ENCODE measurements at places on chromosomes 6 and 20.

- DNase-seq, result no peak
These were observed 114.8 kb downstream of the LRFN2 start for GRCh38 chr6:40472353-40472752.

GRCh38 chr20:21278829-21279228, 24.3 kb upstream of the XRN2 start:
- no peak for DNase-seq

DNA sequence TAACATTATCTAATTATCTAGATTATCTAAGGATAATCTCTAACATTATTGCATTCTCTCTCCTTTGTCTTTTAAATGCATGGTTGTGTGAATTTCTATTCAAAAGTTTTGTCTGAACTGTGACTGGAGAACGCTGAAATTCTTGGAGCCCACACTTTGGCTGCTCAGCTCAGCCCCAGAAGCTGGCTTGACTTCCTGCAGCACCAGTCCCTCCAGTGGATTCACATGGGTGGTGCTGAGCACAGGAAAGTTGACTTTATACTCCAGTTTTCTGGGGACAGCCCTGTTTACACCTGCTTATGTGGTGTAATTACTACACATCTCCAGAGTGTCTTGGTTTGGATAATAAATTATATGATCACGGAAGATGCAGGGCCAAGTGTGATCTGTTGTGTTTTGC, 255.1 kb upstream of the NOX3 start:
- DNase-seq, result no peak

DNA sequence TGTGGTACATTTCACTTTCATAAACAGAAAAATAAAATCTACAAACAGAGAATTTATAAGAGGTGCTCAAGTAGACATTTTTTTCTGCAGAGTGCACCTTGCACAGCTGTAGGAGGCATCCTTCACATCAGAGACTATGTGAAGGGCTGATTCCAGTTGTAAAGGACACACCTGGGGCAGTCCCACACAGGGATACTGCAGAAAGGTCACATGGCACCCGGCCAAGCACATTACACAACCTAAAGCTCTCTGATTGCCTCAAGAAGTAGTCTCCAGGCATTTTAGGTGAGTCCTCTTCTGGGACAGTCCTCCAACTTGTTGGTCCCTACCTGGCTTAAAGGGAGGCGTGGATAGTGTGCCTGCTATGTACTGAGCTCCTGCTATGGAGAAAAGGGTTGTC, 502.9 kb upstream of the NOX3 start:
- DNase-seq, result no peak

DNA sequence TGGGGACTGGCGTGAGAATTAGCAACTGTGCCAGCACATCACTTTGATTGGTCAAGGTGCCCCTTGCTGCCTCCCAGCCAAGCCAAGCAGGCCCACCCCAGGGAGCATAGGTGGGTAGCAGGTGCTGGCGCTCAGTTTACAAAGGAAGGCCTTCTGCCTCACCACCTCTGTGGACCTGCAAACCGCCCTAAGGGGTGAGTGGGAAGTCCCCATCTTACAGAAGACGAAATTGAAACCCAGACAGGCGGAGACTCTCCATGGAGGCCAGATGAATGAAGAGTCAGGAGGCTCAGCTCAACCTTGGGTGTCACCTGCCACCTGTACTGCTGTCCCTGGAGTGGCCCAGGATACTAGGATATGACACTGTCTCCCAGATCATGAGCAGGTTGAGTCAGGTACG, 21.5 kb upstream of the MAS1L start:
- DNase-seq, result no peak

DNA sequence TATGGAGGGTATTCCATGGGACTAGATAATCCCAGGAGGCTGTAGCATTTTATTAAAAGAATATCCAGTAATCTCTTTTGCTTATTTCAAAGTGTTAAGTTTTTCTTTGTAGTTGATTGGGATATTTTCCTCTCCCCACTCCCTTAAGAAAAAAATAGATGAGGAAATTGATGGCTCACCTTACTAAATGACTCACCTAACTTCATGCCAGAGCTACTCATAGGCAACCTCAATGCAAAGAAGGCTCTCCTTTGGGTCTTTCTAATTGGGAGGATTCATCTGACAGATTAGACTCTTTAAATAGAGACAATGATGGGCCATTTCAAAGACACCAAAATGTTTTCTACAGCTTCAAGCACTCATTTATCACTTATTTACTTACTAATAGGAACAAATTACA, 528.5 kb upstream of the BTBD3 start:
- DNase-seq, result no peak

GRCh38 chr6:3726421-3726820, 25.1 kb downstream of the PXDC1 start:
- DNase-seq, result no peak

GRCh38 chr6:89242574-89243330, 25.6 kb upstream of the GABRR1 start:
- DNase-seq, result no peak

DNA sequence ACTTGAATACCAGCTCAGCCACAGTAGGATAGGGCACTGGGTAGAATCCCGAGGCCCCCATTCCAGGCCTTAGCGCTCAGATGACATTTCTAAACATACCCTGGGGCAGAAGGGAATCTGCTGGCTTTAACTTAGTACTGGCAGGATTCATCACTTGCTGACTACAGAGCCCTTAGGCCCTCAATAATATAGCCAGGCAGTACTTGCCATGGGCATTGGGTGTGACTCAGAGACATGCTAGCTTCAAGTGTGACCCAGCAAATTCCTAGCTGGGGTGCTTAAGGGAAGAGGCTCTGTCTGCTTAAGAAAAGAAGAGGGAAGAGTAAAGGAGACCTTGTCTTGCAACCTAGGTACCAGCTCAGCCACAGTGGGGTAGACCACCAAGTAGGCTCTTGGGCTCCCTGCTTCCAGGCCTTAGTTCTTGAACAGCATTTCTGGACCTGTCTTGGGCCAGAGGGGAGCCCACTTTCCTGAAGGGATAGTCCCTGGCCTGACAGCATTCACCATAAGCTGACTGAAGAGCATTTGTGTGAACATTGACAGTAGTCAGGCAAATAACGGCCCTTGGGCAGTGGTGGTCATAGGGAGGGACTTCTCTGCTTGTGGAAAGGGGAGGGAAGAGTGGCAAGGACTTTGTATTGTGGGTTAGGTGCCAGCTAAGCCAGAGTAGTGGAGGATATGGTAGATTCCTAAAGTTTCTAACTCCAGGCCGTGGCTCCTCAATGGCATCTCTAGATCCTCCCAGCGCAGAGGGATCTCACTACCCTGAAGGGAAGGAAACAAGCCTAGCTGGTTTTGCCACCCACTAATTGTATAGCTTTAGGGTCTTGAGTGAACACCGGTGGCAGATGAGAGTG, 48.5 kb upstream of the HACE1 start:
- DNase-seq, result no peak

DNA sequence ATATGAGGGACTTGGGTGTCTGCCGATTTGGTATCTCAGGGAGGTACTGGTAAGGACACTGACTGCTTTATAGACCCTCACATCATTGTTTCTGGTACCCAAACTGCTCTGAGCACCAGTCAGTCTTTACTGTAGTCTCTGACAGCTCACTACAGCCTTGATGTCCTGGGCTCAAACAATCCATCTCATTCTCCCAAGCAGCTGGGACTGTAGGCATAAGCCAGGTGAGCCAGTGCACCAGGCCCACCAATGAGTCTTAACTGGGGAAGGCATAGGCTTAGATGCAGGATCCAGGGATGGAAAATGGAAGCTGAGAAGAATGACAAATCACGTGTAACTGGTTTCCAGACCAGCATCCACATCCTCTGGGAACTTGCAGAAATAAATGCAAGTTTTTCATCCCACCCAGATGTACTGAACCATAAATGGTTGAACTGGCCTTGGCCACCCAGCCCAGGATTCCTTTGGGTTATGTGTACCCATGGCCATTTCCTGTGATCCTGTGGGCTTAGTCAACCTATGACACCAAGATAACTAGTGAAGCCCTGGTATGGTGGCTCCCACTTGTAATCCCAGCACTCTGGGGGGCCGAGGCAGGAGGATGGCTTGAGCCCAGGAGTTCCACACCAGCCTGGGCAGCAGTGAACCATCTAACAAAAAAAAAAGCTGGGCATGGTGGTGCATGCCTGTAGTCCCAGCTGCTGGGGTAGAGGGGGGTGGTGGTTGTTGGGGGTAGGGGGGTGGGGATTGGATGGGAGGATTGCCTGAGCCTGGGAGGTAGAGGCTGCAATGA, 5.8 kb downstream of the TUBB start:
- no peak for DNase-seq

DNA sequence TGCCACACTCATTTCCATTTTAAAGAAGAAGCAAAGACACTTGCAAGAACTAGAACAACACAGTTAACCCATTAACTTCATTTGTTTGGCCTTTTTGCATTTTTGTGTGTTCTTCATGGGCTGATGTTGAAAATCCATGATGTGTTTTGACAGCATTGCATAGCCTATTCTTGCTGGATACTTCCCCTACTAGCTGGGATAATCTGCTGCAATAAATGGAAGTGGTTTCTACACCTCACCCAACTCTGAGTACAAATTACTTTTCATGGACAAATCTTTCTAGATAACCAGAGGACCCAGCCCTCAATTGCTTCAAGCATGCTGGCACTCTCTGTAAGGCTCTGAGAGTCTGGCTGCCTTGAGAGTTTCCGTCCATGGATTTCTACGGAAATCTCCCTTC, 26.5 kb downstream of the CST9L start:
- no peak for DNase-seq

GRCh38 chr6:114576330-114576729, 233.5 kb upstream of the HS3ST5 start:
- DNase-seq, result no peak

GRCh38 chr20:46063652-46064054, 26.1 kb downstream of the NCOA5 start:
- no peak for DNase-seq

DNA sequence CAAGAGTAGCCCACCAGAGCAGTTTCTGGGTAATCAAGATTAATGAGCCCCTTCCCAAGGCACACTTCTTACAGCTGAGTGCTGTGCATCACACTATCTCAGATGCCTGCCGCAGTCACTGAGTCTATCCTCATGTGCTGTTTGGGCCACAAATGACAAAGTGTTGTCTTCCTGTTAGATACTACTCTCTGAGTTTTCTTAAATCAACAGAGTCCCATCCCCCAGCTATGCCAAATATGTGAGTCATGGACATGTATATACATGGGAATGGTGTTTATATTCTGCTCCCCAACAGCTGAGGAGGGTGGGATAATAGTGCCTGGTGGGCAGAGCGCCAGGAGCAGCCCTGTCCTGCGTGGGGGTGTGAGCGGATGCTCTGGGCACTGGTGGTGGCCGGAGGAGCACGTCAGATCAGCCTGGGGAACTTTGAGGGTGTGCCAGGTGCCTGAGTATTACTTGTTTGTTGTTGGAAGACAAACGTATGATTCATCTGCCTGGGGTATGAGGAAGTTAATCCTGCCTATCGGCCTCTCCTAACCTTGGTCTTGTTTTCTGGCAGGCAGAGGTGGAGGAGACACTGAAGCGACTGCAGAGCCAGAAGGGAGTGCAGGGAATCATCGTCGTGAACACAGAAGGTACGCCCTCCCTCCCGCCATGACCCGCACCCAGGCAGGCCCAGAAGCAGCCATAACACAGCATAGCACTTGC, 9.6 kb downstream of the DYNLRB1 start:
- no peak for DNase-seq

DNA sequence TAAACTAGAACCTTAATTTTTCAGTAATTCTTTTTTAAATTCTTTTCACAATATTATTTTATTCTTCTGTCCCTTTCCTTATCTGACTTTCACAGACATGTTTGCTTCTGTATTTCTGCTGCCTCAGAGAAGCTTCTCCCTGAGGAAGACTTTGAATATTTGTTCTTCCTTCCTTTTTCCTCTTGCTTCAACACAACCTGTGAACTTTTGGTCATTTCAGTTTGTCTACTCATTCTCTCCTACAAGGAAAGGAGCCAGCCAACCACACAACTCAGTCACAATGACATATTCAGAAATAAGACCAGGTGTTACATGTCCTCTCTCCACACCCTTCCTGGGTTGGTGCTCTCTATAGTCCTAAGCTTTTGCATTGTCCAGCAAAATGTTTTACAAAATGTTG, 310.4 kb downstream of the TFAP2B start:
- DNase-seq, result no peak

GRCh38 chr20:4805663-4806449, 84.1 kb downstream of the PRND start:
- no peak for DNase-seq

DNA sequence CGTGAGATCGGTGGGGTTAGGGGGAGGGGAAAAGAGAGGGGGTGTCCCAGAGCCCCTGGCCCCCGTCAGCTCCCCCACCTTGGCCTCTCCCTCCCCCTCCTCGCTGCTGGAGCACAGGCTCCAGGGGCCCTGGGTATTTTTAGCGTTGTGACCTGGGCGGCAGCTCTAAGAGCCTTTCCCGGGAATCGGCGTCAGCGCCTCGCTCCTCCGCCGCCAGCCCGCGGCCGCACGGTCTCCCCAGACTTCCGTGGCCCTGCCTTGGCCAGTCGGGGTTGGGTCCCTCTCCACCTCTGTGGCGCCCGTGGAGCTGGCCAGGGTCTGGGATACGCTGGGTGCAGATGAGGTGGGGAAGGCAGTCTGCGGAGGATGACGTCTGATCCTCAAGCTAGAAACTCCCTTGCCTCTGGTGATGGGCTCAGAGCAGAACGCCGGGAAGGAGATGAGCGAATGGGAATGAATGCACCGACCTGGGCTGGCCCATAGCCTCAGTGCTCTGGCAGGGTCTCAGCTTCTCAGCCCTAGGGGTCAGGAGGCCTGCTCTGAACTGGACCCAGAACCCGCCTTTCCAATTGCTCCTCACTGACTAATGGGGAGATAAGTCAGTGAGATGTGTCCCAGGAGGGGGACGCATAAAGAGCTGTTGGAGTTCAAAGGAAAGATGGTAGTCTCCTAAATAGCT, 883 bp upstream of the DBNDD2 start:
- DNase-seq, result no peak

DNA sequence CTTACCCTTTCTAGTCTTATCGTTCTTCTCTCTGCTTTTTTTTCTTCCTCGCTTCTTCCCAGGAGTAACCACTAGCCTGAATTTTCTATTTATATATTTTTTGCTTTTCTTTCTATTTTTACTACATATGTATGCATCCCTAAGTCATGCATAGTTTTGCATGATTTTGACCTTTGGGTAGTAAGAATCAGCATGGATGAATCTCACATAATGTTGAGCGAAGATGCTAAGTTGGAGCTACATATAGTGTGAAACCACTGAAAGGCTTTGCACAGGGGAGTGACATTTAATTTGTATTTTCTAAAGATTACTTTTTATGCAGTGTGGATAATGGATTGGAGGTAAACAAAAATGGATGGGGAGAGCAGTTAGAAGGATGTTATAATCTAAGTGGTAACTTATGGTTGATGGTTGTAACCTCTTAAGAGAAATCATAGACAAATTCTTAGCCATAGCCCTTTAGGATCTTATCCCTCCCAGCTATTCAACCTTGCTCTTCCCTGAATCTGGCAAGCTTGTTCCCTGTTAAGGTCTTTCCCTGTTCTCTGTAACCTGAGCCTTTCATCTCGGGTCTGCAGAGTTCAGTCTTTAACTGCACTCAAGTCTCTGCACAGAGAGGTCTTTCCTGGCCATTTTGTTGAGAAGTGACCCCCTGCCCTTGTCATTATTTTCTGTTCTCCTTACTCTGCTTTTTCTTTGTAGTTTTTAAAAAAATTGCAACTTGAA, 18.0 kb downstream of the PEX7 start:
- no peak for DNase-seq
